ENCODE measurements at places on chromosomes 12 and 14.

DNA sequence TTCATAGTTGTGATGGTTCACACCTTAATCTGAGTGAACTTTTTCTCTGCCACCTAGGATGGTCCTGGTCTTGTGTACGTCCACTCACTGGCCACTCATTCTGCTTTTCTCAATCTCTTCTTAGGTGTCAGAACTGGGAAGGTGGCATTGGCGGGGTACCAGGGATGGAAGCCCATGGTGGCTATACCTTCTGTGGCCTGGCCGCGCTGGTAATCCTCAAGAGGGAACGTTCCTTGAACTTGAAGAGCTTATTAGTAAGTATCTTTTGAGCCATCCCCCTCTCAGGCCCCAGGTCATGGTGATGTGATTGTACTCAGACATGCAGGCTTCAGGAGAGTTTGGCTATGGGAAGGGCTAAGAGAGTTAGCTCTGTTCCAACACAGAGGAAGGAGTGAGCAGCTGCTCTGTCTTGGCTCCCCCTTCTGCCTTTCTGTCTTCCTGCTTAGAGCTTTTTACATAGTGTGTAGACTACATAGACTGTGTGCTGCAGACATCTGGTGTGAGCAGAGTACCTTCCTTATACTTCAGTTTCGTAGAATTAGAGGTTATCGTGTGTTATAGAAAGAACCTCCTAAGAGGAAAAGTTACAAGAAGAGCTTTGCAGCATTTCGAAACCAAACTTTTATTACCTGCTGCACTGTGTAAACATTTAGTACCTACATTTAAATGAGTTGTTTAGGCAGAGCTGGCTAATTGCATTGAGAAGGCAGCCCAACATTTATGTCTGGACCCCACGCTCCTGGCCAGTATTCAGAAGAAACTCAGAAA, 54.2 kb downstream of the FNTB start:
- no peak for DNase-seq

- DNase-seq, result no peak
Observed at GRCh38 chr12:15168026-15168678, 53.1 kb downstream of the RERG start.

GRCh38 chr12:10186299-10186698, 7.5 kb downstream of the TMEM52B start:
- DNase-seq, result no peak

- DNase-seq, result no peak
Observed at GRCh38 chr12:78034025-78034424, 203.3 kb downstream of the NAV3 start.

DNA sequence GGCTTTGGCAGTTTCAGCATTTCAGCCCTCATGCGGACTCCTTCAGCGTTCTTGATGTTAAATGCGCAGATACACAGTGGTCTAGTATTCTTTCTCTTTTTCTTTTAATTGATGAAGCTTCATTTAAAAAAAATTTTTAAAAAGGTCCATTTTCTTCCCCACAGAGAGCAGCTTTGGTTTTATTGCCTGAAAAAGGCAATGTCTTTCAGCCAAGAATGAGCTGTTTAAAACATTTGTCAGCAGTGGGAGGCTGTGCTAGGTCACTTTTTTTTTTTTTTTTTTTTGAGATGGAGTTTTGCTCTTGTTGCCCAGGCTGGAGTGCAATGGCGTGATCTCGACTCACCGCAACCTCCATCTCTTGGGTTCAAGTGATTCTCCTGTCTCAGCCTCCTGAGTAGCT, 13.5 kb downstream of the KMT5A start:
- DNase-seq, result no peak

GRCh38 chr12:92968176-92968813, 39.2 kb upstream of the EEA1 start:
- no peak for DNase-seq

DNA sequence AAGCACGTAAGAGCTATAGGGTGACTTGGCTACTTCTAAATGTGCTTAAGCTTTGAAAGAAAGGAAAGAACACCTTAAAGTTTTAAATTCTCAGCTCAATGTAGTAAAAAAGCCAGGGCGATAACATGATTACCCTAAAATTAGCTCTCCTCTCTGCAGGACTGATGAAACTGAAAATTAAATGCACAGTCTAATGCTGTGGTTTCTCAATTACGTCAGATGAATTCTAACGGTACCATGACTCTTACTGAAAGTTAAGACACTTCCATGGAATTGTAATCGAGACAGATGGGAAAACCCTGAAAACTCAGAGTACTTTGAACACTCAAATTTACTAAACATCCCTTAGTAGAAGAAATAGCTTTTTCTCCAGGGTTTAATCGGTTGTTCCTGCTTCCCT, 25.9 kb upstream of the PRKD1 start:
- no peak for DNase-seq

GRCh38 chr14:80325688-80326087, 114.4 kb upstream of the DIO2 start:
- no peak for DNase-seq

DNA sequence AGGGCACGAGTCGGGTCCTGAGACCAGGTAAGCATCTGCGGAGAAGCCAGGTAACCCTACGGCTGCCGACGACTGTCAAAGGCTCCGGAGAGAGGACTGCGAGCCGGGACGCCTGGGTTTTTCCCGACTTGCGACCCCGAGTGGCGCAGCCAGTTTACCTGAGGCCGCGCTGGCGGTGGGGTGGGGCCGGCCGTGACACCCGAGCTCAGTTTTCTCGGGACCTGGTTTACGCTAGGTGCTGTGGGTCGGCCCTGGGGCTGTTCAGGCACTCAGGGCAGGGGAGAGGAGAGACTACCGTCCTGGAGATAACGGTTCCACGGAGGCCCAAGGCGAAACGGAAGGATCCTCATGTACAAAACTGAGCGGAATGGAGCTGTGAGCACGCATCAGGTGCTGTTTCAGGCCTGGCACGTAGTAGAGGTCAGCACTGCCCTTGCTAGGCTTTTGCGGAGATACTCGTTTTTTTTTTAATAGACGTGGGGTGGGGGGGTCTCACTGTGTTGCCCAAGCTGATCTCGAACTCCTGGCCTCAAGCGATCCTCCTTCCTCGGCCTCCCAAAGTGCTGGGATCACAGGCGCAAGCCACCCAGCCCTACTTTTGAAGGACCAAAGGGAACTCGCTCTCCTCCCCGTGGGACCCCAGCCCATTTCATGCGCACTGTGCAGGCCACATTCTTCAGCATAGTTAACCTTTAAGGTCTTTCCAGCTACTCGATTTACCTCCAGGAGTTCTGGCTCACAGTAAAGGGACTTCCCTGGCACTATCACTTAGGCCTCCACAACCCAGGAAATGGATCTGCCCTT, 471 bp downstream of the MTRFR start:
- DNase-seq, result no peak

DNA sequence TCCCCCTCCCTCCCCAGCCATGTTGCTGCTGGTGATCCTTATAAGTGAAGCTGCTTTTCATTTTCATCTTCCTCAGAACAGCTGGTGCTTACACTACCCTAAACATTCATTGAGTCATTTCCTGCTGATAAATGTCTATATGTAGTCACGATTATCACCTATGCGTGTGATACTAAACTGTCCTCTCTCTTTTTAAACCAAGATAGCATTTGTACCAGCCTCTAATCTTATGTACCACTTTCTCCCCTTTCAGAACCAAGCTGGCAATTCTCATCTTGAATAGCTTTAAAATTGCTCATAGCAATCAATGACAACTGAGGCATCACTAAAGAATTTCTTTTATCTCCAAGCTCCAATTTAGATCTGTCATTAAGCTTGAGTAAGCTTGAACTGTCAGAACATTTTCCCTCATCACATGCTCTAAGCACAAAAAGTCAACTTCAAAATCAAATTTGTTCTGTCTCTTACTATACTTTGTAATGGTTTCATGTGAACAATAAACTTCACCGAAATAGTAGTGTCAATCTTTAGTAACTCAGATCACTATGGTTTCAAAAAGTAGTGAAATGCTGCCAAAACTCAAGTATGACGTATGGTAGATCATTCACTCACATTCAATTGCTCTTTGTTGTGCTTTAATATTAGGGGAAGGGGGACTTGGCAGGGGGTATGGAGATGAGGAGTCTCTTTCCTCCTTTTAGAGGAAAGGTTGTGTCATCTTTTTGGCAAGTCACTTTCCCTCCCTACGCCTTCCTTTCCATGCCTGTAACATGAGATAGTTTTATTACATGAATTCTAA, 178.1 kb upstream of the NOVA1 start:
- DNase-seq, result no peak

GRCh38 chr12:123363740-123364531, 711 bp downstream of the SBNO1 start:
- DNase-seq, result peak; percentile 15

- DNase-seq, result no peak
Observed at GRCh38 chr14:98926146-98926545, 345.9 kb downstream of the BCL11B start.

DNA sequence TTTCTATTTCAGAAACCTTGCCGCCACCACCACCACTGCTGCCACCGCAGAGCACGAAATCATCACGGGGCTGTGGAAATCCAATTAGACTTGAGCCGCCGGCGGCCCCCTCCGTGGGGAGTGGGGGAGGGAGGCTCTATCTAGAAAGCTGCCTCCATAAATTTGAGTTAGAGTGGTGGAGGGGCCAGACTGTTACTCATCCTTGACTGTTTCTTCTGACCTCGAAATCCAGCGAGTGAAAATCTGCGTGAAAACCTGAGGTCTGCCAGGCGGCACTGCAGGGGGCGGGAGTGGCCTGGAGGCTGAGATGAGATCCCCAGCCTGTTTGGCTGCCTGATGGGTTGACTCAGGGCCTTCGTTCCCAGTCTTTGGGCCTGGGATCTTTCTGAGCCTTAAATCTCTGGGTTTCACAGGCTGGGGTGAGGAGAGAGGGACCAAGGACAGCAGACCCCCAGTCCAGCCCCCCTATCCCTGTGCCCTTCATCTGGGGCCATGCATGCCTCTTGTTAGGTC, 29.9 kb downstream of the TSPAN9 start:
- DNase-seq, result no peak

DNA sequence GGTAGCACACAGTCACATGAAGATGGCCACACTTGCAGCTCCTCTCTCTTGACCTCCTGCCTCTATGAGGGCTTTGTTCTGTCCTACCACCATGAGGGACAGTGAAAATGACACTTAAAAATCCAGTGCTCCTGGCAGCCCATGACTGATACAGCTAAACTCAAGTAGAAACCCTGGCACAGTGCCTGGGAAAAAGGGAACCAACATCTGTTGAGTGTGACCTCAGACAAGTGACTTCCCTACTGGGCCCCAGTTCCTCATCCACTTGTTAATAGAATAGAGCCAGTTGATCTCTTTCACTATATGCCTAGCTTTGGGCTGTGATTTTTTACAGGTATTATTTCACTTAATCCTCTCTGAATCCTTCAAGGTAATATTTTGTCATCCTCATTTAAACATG, 4.8 kb downstream of the GUCY2C start:
- DNase-seq, result no peak

- peak; percentile 48 for DNase-seq
Observed at GRCh38 chr12:6554168-6555017, 1.4 kb downstream of the IFFO1 start.

- DNase-seq, result no peak
Observed at GRCh38 chr12:27513155-27513824, 10.7 kb upstream of the PPFIBP1 start.

DNA sequence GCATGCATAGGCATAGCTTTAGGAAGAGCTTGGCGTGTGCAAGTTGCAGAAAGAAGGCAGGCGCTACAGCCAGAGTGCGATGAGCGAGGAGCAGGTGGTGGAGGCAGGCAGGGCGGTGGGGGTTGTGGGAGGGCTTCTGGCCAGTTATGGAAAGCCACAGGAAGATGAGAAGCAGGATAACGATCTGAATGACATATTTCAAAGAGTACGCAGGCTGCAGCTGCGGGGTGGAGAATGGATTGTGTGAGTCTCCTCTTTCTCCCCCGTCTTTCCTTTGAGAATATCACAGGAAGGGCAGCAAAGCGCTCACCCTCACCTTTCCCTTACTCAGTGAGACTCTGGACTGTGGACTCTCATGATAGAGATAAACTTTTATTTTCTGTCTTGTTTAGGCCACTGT, 48.7 kb upstream of the PLXNC1 start:
- DNase-seq, result no peak

GRCh38 chr12:100404769-100405407, 48.0 kb downstream of the SLC17A8 start:
- DNase-seq, result no peak

- no peak for DNase-seq
Observed at GRCh38 chr12:116502989-116503496, 56.1 kb upstream of the MAP1LC3B2 start.

GRCh38 chr14:101561145-101561896, at the start of gene DIO3:
DIO3 (plus strand) TSS chr14:101561495.
- DNase-seq, result no peak

DNA sequence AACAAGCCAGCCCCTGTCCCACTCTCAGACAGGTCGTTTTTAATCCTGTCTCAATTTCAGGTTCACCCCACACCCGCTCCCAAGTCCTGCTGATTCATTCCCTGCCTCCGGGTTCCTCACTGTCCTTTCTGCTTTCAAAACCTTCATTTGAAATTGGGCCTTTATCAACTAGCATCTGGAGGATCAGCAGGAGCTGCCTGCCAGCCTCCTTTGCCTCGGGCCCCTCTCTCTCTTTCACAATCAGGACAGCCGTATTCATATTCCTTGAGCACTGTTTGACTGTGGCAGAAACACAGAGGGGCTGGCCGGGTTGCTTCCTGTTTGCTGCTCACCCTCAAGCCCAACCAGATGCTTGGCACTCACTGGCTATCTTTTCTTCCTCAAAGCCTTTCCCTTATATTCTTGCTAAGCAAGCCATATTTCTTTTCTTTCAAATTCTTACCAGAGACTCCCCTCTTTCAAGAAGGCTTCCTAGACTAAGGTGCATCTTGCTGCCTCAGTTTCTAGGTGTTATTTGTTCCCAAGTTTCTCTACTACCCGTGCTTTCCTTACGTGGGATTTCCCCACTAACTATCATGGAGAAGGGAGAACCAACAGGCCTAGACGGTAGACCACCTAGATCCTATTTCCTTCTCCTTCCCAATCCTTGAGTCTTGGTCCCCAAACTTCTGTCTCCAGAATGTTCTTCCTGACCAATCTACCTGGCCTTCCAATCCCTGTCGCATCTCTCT, 3.0 kb downstream of the GALNT6 start:
- DNase-seq, result no peak

DNA sequence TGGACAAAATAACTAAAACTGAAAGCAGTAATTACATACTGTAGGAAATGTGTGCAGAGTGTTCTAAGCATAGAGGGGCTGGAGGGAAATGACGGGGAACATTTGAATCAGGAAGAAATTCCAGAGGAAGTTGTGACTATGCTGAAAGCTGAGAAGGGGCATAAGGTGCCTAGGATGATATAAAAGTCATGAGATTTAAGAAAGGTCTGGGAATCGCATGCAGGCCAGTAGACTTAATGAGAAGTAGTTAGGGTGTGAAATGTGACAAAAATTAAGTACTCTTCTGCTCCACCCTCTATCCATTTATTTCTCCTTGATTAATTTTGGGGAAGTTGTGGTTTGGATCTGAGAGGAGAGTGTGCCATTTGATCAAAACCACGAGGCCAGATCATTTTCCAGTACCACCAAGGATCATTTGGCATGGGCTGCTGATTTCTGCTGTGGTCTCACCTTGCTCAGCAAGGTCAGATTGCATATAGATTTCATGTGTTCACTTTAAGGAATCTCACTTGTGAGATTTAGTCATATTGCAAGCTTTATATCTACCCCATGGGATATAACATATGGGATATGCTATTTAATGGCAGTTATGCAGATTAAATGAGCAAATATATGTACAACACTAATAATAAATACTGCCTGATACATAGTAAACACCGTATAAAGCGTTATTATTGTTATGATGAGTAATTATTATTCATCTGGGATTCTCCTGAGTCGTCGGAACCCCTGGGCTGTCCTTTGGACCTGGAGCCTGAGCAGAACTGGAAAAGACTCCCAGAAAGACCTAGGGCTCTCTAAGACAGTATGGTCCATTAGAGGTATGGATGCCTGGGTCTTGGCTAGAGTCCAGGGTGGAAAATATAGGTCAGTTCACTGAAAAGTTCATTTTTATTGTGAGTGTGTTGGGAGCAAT, 72.3 kb downstream of the SRGAP1 start:
- no peak for DNase-seq

Data from activated T-helper 1 cell treated with anti-CD3 and anti-CD28 coated beads, Interleukin-2, amount 50 U/mL, for 16 hours (primary cell).